ENCODE measurements at places on chromosomes 13 and 19.
A peak's percentile ranks its signal among the peaks of the same experiment; 100 is the strongest.

DNA sequence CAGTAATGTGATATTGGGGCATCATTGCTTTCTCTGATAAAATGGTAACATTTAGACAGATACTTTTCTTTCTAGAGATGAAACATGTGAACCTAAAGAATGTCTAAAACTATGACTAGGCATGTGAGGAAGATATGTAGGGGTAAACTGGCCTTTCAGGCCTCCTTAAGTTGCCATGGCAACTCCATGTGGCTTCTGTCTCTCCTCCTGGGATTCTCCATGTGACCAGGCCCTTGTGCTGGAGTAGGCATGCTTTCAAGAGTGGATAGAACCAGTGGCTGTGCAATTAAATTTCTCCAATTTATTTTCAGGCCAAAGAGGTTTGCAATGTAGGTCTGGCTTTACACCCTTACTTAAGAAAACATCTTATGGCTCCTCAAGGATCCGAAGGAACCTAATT lies 130.8 kb downstream of the OLFM4 start:
- no peak for DNase-seq

DNA sequence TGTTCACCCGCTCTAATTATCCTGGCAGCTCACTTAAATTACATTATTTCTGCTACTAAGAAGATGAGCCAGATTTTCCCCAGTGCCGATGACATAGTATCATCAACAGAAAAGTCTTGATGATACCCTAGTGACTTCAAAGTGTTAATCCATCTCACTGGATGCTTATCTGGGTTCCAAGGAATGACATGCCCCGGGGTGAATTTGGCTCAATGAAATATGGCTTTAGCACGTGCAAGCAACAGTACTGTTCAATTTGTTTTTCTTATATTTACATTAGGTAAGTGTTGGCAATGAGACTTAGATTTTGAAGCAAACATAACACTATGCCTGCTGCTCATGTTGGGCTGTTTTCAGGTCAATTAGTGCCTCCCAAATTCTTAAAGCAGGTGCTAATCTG lies 548.2 kb upstream of the SLITRK1 start:
- no peak for DNase-seq

GRCh38 chr13:89695343-89696257 lies 1651.9 kb upstream of the MIR17HG start:
- DNase-seq = peak; percentile 64

- peak; percentile 48 for DNase-seq
Measured at GRCh38 chr13:99425485-99426341, 75.6 kb upstream of the TM9SF2 start.

GRCh38 chr13:79432086-79432485 lies 26.0 kb upstream of the RBM26 start:
- DNase-seq = no peak

DNA sequence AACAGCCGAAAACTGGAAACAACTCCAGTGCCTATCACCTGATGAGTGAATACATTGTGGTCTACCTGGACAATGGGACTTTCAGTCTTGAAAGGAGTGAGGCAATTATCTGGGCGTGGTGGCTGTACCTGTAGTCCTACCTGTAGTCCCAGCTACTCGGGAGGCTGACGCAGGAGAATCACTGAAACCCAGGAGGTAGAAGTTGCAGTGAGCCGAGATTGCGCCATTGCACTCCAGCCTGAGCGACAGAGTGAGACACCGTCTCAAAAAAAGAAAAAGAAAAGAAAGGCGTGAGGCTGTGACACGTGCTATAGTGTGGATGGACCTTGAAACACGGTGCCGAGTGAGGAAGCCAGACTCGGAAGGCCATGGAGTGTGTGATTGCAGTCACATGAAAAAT lies 4.1 kb upstream of the NTN5 start:
- no peak for DNase-seq

DNA sequence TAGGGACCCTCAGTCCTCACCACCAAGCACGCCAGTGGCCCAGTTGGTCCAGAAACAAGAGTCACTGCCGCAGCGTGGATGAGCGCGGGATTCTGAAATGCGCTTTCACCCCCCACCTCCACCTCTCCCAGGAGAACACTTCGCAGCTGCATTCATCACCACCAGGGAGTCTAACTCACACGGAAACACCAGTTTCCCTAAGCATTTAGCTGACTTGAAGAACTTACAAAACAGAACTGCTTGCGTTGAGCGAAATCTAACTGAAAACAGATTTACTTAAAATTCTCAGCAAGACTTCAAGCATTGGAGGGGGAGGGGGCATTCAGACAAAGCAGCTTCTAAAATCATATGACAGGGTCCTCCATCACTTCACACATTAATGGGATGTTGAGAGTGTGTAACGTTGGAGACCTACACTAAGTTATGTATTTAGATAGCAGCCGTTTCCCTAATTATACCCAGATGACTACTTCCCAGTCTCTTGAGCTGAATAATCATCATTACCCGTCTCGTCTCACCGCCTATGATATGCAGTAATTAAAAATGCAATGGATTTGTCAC lies 258.2 kb upstream of the IRS2 start:
- DNase-seq = no peak

All from hematopoietic multipotent progenitor cell treated with erythropoietin and hydrocortisone succinate and interleukin-3 and kit ligand, for 4 days (in vitro differentiated cells).